ENCODE measurements at places on chromosomes 6 and 20.

DNA sequence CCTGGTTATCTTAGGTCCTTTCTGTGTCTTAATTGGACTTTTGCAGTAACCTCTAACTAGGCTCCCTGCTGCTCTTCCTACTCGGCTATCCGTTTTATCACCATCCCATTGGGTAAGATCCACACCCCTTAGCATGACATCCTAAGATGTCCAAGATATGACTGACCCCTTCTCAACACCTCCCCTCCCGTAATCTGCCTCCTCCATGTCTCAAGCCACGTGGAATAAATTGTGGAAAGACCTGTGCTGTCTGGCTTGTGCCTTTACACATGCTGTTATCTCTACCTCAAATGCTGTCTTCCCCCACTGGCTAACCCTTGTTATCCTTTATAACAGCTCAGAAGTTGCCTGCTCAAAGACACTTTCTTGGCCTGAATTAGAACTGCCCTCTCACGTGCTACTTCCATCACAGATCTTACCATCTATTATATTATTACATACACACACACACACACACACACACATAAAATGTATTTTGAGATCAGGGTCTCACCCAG lies 26.5 kb downstream of the EIF2S2 start:
- no peak for DNase-seq

DNA sequence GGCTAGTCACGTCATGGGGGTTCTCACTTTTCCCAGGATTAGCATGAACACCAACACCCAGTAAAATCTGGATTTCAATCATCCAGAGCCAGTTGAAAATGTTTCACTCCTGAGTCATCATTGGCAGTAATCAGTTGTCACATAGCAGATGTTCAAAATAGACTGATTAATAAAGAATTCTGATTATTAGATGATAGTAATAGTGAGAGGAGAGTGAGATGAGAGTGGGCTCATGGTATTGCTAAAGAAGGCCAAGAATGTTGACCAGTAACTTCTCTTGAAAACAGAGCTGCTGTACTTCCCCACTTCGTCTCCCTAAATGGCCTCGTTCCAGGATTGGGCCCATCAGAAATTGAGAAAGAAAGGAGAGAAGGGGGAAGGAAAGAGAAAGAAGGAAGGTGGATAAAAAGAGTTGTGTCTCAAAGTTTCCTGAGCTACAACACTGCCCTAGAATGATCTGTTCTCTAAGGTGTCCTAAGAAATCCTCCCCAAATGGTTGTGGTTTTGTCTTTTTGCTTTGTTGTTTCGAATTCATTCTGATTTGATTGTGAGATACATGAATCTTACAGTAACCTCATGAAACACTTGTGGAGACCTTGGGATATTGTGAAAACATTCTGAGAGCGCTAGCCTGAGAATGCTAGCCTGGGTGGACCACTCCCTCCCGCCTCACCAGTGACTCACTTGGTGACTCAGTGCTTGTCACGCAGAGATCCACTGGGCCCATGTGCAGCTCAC lies 502.2 kb upstream of the JARID2 start:
- peak; percentile 84 for DNase-seq

DNA sequence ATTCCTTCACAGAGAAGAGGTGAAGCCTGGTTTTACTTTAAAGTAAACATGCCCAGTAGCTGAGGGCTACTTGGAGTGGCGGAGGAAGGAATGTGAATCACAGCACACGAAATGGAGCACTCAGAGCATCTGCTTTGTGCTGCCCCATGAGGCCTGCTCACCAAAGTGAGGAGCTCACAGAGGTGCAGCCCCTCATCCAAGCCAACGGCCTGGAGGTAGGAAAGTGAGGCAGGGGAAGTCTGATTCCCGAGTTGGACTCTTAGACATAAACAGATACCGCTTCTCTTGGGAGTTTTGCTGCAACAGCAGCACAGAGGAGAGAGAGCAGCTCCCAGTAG lies 3.6 kb downstream of the YTHDF1 start:
- DNase-seq: no peak

DNA sequence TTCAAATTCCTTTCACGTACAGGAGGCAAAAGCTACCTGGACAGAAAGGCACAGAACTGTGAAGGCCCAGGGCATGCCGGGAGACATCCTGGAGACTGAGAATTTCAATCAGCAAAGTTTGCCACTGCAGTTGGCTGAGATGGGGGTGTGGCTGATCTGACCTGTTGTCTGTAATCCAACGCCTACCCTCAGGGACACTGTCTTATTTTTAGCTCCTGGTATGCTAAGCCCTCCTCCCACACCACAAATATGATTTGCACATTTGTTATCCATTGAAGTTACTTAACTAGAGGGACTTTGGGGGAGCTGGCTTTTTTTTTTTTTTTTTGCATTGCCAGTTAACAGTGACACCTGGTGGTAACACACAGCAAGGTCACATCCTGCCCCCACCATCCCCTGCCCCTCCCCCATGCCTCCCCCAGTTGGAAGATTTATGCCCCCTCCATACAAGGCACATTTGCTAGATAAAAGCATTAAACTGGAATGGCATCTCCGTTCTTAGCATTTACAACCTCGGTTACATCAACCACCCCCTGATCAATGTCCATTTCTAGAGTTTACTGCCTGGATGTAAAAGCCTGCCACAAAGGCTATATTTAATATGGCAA lies 40.4 kb downstream of the TTI1 start:
- DNase-seq: peak; percentile 20

- no peak for DNase-seq
Observed at GRCh38 chr6:149284904-149285303, 32.6 kb upstream of the TAB2 start.

DNA sequence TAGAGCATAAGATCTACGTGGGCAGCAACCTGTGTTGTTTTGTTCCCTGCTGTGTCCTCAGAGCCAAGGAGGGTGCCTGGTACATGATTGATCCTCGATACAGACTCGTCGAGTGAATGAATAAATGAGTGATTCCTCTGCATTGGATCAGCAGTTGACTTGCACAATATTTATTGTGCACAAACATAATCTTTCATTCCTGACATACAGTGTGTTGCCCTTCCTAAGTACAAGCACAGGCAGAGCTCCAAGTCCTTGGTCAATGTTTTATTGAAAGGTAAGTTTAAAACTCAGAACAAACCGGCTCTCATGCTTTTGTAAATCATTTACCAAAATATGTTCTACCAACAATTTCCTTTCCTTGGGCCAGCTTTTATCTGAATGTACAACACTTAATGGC lies 57.4 kb downstream of the STMND1 start:
- DNase-seq: no peak
